ENCODE measurements at places on chromosomes 2 and 18. TPM values are rescaled to one million over a fixed set of nuclear protein-coding genes. Genes with fewer than 3 reads are reported as not detected.

GRCh38 chr2:26009567-26009963 lies 24.3 kb upstream of the RAB10 start:
- DNase-seq, result no peak

DNA sequence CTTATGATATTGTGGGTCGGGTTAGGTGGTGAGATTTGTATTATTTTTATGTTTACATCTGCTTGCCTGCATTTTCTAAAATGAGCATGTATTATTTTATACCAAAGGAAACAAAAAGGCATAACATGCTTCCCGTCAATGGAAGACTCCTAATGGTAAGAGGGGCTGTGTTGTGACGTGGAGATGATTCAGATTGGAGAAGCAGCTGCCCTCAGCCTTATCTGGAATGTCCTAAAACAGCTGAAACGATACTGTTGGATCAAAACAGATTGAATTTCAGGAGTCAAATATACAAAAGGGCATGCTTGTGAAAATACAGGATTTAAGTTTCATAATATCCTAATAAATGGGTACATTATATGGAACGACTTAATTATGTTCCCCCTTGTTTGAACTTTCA lies 19.0 kb downstream of the DGKD start:
- DNase-seq, result no peak

The SLC20A1 gene
- 38.8 TPM for polyA plus RNA-seq

DNA sequence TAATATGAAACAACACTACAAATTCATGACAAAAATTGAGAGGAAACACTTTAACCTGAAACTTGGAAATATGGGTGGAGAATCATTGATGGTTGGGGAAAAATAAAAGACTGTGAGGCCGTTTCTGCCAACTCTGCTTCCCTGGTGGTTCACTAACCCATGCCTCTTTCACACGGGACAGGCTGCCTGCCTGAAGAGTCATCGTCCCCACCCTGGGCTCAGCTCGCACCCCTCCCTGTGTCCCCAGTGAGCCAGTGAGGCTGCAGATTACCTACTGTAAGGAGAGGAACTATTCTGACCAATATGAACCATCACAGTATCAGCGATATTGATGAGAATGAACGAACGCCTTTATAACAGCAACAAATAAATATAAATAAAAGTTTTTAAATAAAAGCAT lies 357.8 kb upstream of the CDH20 start:
- DNase-seq, result no peak

- DNase-seq, result no peak
Measured at GRCh38 chr2:228735697-228736096, 535.4 kb downstream of the PID1 start.

- DNase-seq, result no peak
Measured at GRCh38 chr2:216002101-216002678, 11.2 kb downstream of the MREG start.

GRCh38 chr2:130827502-130828251 lies 9.0 kb upstream of the ARHGEF4 start:
- no peak for DNase-seq

DNA sequence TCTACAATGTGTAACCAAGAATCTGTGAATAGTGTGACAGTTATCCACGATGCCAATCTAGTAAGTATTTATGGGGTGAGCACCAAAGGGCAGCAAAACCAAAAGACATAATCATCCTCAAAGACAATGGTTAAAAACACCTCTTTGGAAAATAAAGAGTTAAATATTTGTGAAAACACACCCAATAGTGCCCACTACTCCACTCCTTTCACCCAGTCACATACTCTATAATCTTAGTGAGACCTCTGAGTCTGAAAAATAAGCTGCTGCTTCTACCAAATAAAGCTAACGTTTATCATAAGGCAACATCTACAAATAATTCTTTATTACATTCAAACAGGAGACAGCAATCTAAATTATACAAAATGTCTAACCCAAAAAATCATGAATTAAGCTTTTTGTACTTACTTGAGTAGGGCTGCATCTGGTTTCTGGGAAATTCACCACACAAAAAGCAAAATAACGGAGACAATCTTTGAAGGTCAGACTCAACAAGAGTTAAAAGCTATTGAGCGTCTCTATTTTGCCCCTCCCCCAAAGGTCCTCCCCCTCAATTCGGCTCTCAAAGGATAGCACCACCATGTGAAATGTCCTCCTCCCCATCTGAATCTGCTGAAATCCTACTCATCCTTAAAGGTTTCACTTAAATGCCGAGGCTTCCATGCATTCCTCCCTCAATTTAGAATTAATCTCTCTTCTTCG lies 2.0 kb downstream of the RAPH1 start:
- DNase-seq, result no peak

DNA sequence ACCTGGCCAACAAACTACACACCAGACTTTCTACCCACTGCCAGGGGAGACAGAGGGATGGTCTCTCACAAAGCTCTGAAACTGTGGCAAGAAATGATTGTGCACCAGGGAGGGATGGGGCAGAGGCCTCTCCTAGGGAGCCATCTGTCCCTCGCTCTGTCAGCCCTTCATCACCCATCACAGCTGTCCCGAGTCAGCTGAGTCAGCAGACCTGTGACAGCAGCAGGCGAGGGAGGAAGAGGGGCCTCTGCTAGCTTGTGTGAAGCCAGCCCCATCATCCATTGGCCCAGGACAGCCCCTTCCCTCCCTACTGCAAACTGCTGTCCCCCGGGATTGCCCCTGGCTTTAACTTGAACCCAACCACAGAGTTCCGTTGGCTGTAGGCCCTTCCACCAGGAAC lies 5.0 kb downstream of the SH2D6 start:
- DNase-seq, result no peak

The HOXD10 gene
- polyA plus RNA-seq, result 12.6 TPM

DNA sequence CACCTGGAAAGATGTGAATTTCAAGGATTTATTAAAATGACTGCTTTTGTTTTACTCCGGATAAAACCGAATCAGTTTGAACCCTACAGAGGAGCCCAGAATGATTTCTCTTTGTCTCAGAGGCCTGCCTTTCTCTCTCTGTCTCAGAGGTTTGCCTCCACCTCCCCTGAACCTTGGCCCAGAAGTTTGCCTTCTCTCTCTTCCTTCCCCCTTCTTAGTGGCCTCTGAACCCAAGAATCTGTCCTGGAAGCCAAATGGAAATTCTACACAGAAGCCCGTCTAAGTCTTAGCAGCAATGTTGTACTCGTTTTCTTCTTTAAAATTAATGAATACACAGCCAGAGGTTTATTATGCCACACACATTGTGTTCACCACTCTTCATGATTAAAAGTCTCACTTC lies 200.7 kb downstream of the SOCS6 start:
- DNase-seq, result no peak

The CRYGD gene
- polyA plus RNA-seq, result not detected

DNA sequence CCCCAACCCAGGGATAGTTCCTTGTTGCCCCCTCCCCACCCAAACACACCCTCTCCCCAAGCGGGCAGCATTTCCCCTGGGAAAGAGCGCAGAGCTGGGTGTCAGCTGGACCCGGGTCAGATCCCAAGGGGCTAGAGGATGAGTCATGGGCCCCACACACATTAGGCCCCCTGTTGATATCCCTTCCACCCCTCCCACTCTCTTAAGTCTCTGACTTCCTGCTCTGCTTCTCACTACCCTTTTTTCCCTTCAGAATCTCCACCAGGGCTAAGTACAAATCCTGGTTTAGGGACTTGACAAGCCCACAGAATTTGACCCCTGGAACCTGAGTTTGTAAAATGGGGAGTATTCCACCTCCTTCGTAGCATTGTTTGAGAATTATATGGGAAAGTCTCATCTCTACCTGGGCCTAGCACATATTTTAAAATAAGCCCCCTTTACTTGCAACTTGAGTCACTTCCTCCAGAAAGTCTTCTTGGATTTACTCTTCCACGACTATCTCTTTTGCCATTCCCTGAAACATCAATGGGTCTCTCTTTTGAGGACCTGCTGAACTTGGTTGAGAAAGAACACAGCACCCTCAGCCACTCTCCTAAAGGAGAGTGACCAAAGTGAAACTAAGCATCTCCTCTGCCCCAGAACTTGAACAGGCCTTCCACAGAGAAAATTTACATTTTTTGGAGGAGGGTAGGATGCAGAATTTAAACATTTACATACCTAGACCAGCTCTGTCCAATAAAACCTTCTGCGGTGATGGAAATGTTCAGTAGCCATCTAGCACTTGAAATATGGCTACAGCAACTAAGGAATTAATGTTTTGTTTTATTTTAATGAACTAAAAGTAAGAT lies 4.7 kb downstream of the RTKN start:
- DNase-seq, result no peak

The CNGA3 gene
- not detected for polyA plus RNA-seq

GRCh38 chr2:2901384-2902345 lies 476.0 kb downstream of the EIPR1 start:
- DNase-seq, result no peak

The SCN9A gene
- polyA plus RNA-seq, result 38.8 TPM

DNA sequence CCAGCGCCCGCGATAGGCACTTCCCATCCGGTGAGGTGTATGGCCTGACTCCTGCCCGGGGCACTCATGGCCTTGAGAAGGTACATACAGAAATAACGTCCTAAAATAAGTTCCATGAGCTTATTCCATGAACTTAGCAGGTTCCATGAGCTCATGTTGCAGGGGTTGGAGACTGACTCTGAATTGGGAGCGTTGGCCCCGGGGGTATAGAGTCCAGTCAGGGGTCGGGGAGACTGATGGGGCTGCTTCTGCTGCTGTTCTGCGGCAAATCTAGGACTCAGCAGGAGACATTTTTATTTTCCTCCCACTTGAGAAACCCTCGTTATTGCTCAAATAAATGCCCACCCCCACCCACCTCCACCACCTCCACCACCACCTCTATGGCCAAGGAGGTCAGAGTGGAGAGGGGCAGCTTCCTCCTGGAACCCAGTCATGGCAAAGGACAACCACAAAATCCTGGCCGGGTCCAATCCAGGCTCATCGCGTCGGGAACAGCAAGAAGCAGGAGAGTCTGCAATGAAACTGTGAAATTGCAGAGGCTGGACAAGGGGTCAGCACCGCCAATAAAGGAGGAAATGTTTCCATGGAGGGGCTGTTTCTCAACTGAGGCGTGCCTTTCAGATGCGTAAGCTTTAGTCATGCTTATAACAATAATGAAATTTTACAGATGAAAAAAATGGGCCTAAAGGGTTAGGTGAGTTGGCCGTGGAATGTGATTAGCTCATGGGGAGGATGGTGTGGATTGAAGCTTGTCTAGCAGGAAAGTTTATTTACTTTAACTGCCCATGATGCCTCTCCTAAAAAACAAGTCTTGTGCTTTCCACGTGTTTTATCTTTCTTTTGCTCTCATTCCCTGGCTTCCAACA lies 136.6 kb upstream of the ALKAL2 start:
- DNase-seq, result no peak

DNA sequence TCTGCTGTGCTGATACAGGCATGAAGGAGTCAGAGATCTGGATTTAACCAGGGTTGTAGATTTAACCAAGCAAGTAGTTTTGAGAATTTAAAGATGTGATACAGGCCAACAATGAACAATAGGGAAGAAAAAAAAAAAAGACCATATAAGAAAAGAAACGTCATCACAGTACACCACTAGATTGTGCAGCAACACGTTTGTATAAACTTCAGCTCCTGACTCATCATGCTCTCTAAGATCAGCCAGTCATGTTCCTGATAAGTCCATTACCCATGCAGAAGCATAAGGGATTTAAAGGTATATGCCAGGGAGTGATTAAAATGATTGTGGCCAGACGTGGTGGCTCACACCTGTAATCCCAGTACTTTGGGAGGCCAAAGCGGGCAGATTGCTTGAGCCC lies 22.3 kb upstream of the ERICH2 start:
- DNase-seq, result no peak

The PSMD14 gene
- 33.4 TPM for polyA plus RNA-seq

GRCh38 chr18:24928301-24928878 lies 423.6 kb downstream of the ZNF521 start:
- DNase-seq, result no peak

Data from BJ (cell line).